Right ventricle myocardium superior (tissue), 1 donor: ENCODE measurements at places on chromosomes 11 and 22.

- DNase-seq, result no peak
Observed at GRCh38 chr11:30285416-30286121, 37.3 kb upstream of the ARL14EP start.

GRCh38 chr11:16871368-16871767, 132.9 kb downstream of the C11orf58 start:
- no peak for DNase-seq

DNA sequence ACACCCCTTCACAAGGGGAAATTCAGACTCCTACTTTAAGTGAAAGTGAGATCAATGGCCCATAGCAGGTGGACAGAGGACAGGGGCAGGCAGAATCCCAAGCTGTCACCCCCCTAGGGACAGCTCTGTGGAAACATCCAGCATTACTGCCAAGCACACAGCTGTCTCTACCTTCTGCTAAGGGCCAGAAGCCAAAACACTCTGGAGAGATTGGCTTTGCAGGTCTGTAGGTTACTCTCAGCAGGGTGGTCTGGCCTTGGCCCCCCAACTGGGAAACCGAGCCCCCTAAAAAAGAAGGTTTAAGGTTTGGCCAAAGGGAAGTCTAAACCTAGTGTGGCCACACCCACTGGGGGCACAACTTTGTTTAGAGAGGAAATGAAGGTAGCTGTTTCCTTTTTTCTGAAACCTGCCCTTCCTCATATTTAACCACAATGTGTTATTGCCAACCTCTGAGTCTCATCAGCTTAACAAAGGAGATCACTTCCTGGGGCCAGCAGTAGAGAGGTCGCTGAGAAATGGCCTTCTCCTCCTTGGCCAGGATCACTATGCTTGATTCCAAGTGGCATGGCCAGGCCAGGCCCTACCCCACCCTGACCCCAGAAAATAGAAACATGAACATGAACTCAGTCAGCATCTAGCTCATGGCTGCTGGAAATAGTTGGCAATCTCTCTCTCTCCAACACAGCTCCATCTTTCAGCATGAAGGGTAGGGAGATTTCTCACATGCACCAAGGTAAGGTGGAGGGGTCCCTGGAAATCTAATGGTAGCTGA, 25.9 kb upstream of the SCARF2 start:
- DNase-seq, result no peak

GRCh38 chr22:23681026-23681809, 9.6 kb upstream of the RGL4 start:
- DNase-seq, result no peak

DNA sequence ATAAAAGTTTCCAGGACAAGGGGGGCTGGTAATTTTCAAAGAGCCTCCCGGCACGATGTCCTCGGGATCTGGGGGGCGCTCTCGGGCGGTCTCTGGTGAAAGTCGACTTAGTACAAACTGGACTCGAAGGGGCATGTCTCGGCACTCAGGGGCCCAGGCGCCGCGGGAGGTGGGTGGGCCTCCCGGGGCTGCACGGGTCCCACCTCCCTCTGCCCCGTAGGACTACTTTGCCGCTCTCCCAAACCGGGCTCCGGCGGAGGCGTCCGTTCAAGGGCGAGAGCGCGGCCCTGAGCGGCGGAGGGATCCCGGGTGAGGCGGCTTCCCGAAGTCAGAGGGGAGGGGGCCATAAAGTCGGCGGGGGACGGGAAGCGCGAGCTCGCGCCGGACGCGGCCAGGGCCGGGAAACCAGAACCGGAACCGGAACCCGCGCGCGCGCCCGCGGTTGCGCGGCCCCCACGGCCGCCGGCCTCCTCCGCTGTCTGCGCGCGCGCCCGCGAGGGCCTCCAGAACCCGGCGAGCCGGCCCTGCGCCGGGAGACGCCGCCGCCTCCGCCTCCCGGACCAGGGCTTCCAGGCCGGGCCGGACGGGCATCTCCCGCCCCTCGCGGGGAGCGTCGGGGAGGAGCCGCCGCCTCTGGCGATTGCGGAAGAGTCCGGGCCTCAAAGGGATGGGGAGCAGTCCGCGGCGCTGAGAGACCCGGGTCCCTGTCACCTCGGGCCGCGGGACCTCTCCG, at the start of gene ARHGEF12:
TSS of gene ARHGEF12 (plus strand) at position 506 of the 733 bp plus-strand sequence. CDS start 831 bp downstream, outside the sequence.
- DNase-seq, result peak; percentile 97

- no peak for DNase-seq
Observed at GRCh38 chr11:8328231-8328794, 64.6 kb upstream of the LMO1 start.

DNA sequence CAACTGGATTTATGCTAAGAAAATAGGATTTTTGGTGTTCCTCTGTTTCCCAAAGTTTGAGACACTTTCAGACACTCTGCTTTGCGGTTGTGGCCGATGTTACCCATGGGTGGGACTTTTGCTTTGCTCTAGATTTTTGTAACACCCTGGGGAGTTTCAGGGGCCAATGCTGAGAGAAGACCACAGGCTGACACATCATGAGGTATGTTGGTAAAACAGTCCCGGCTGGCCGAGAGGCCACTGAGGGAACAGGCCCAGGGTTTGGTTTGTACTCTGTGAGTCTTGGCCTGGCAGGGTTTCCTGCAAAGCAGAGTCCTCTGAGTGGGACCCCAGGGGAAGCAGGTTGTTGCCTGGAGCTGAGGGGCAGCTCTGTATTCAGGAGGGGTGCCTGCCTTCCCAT, 78.5 kb upstream of the PITPNB start:
- DNase-seq, result peak; percentile 30

- no peak for DNase-seq
Observed at GRCh38 chr22:19062943-19063308, 59.3 kb downstream of the DGCR2 start.

DNA sequence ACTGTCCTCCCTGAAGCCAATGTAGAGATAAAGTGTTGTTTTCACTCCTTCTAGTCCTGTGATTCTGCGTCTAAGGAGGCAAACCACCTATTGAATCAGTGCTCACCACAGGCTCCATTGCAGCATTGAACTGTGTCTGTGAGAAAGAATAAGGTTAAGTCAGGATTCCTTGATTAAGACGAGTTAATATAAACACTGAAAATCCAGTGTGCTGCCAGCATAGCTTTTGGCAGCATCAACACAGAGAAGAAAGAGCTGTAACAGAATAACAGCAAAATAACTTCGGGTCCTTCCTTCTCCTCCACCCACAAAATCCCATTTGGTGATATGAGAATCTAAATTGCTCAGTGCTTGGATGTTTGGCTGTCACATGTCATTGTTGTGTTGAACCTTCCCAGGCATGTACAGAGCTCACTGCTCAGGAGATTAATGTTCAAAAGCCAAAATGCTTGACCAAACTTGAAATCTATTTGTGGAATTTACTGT, 185.2 kb upstream of the DDI1 start:
- DNase-seq, result no peak

- no peak for DNase-seq
Observed at GRCh38 chr11:92050305-92050704, 174.3 kb upstream of the FAT3 start.

- peak; percentile 21 for DNase-seq
Observed at GRCh38 chr22:44391015-44391414, 78.3 kb upstream of the SHISAL1 start.

- DNase-seq, result no peak
Observed at GRCh38 chr11:22624742-22625447, 728 bp downstream of the FANCF start.

GRCh38 chr11:14422052-14422813, 63.2 kb upstream of the RRAS2 start:
- DNase-seq, result peak; percentile 91

- peak; percentile 31 for DNase-seq
Observed at GRCh38 chr11:76203131-76203925, 3.0 kb downstream of the WNT11 start.

GRCh38 chr11:34154059-34154875, 48.8 kb downstream of the NAT10 start:
- DNase-seq, result no peak

GRCh38 chr11:22454461-22455090, 116.4 kb downstream of the SLC17A6 start:
- no peak for DNase-seq

DNA sequence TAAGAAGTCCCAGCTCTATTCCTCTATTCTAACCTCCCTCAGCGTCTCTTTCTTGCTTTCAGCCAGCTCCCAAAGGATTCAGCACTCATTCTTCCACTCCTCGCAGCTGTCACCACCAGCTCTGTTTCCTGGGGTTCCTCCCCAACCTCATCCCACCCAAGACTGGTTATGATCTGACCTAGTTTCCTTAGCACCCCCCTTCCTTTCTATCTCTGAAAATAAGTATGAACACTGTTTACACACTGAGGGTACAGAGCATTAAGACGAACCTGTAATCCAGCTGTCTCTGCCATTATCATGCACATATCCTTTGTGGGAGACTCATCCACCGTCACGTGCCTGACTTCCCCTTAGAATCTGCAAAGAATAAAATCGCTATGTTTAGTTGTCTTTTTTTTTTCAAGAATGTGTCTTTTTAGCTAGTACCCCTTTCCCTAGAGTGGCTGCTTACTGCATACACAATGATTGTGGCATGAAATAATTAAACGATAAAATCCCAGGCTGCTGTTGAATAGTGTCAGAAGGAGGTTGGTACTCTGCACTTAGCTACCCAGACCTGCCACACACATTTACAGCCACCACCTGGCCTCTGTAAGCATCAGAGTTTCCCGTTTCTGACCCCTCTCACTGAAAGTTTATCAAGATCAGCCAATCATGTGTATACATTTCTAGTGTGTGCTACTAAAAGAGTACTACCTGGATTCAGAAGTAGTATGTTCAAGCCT, 26.9 kb upstream of the CSTF3 start:
- no peak for DNase-seq

- DNase-seq, result no peak
Observed at GRCh38 chr22:16844529-16844928, 19.3 kb upstream of the XKR3 start.

- DNase-seq, result no peak
Observed at GRCh38 chr11:134362192-134362901, 30.6 kb downstream of the GLB1L2 start.

- no peak for DNase-seq
Observed at GRCh38 chr11:14908214-14908880, 16.3 kb upstream of the CYP2R1 start.

GRCh38 chr11:9893474-9893873, 229.6 kb downstream of the SWAP70 start:
- DNase-seq, result no peak

DNA sequence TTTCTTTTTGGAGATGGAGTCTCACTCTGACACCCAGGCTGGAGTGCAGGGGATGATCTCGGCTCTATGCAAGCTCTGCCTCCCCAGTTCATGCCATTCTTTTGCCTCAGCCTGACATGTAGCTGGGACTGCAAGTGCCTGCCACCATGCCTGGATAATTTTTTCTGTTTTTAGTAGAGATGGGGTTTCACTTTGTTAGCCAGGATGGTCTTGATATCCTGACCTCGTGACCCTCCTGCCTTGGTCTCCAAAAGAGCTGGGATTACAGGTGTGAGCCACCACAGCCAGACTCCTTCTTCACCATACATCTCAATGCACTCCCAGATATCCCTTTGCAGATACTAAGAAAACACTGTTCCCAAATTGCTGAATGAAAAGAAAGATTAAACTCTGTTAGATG, 224.3 kb downstream of the OR4A5 start:
- no peak for DNase-seq
